ENCODE measurements at places on chromosomes 5 and 9.

DNA sequence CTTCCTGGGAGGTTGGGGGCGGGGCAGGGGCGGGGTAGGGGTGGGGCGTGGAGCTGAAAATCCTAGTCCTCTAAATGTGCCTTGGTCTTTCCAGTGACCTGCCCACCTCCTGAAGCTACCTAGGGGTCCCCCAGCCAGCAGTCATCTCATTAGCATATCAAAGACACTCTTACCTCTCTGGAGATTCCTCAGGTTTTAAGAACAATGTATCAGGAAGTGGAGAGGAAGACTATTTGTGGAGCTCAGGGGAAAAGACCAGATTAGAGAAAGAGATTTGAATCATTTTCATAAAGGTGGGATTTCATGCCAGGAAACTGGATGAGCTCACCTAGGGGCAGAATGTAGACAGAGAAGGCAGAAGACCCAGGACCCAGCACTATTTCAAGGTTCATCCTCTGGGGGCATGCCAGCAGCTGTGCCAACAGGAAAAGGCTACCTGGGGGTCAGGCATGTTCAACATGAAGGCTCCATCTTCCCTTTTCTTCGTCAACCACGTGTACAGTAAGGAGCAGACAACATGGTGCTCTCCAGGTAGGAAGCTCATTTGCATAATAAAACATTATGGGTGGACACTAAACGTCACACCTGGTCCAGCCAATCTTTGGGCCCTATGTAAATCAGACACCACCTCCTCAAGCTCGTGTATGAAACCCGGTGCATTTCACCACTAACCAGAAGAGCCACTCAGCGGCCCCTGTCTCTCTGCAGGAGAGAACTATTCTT, 6.9 kb downstream of the GMCL2 start:
- DNase-seq, result no peak

GRCh38 chr5:74951865-74952264, 85.7 kb upstream of the FAM169A start:
- DNase-seq, result no peak

GRCh38 chr9:79015951-79016350, 555.8 kb upstream of the TLE4 start:
- no peak for DNase-seq

DNA sequence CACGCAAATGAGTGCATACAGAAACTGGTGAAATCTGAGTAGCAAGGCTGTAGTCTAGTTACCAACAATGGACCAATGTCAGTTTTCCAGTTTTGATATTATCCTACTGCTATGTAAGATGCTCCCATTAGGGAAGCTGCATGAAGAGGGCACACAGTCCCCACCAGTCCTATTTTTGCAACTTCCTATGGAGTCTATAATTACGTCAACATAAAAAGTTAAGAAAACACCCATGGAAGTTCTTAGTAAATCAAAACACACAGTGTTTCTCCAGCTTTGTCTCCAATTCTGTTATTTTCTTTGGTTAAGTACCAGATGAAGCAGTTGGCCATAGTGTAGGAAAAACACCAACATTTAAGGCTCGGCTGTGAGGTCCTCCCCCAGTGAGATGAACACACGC, 58.7 kb downstream of the FAT2 start:
- no peak for DNase-seq

DNA sequence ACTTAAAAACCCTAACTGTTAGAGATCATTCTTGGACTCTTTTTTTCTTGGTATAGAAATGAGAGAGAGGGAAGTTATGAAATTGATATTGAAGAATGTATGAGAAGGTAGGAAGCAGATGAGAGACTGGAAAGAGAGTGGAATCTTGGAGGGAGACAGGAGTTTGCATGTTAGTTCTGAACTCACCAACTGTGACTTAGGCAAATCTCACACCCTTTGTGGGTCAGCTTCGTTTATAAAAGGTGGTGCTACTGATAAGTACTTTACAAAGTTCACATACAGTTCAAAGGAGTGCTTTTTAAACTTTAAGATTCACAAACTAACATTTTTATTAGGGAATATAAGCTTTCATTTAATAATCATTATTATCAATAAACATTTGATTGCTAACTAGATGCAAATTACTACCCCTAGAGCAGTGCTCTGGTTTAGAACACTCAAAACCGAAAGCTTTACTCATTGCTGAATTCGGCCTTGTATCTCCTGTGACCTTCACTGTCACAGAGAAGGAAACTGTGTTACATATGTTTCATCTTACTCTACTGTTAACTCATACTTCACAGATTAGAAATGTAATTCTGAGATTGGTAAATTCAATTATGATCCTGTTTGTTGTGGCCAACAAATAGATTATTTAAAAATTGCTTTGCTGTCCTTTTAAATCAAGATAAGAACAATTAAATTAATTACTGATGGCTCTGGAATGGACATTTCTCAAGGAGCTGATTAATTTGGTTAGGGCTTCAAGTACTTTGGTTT, 143.2 kb downstream of the RMI1 start:
- DNase-seq, result no peak

GRCh38 chr5:159092972-159093371, 6.7 kb downstream of the EBF1 start:
- DNase-seq, result no peak

- DNase-seq, result no peak
These were observed 97.6 kb downstream of the NUDT12 start for GRCh38 chr5:103464835-103465484.

- no peak for DNase-seq
These were observed 14.9 kb downstream of the FCN2 start for GRCh38 chr9:134895567-134895907.

- DNase-seq, result no peak
These were observed 104.5 kb downstream of the HMHB1 start for GRCh38 chr5:143916451-143916850.

- no peak for DNase-seq
These were observed 55.2 kb upstream of the GAS1 start for GRCh38 chr9:87002517-87002916.

DNA sequence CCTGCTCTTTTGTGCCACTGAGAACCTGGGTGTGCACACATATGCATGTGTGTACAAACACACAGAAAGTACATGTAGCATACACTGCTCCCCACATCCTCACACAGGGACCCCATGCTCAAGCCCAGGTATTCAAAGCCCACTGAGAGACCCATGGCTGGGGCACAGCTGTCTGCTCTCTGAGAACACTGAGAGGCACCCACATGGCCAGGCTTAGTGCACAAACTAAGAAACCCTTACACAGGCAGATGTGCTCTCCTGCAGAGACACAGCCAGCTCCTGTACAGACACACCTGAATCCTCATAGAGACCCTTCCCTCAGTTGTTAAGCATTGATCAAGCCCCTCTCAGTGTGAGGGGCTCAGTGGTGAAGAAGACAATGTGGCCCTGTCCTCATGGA, 92.5 kb downstream of the CACNA1B start:
- no peak for DNase-seq
